Stimulated activated CD4-positive, alpha-beta T cell treated with anti-CD3 and anti-CD28 coated beads, Interleukin-4, amount 100 ng/mL, for 4 hours (primary cell): ENCODE measurements at places on chromosomes 11 and 22.

GRCh38 chr11:6067502-6067901, 36.9 kb upstream of the OR56A1 start:
- DNase-seq: no peak

- no peak for DNase-seq
Observed at GRCh38 chr11:45809456-45810395, 4.8 kb downstream of the SLC35C1 start.

GRCh38 chr11:2976294-2977063, 15.7 kb downstream of the NAP1L4 start:
- no peak for DNase-seq

DNA sequence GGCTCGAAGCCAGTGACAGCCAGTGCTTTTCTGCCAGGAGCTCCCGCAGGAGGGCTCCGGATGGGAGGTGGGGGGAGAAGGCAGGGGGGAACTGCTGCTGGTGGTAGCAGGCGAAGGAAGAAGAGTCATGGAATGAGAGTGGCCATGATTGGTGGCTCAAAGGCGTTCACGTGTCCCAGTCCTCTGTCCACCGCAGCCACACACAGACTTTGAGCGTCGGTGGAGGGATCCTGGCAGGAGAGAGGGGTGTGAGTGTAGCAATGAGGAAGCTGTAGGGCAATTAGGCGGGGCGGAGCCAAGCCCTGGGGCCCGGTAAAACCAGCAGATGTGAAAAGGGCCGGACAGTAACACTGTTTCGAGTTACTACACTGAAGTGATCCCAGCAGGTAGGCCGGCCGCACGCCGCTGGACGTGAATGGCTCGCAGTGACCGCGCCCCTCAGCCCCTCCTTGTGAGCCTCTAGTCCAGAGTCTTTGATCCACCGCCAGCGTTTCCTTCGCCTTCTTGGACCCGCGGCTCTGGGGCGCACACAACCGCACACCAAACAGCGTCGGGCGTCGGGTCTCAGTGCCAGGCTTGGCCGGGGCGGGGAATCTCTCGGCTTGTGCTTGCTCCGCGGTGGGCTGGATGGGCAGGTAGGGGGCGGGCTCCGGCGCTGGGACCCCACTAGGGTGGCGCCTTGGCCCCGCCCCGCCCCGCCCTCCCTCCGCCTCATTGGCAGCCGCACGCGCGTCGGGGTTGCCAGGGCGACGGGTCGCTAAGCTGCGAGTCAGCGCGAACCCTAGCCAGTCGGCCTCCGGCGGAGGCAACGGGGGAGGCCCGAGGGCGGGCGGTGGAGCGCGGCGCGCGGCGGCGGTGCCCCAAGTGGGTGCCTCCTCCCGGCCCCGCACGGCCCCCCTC, at the start of gene LRRC10B:
Gene LRRC10B (plus strand): TSS at position 788 of the 900 bp plus-strand sequence. CDS start 250 bp downstream, outside the sequence.
- DNase-seq: peak; percentile 32

- DNase-seq: no peak
Observed at GRCh38 chr22:38313384-38313955, 3.8 kb downstream of the CSNK1E start.

DNA sequence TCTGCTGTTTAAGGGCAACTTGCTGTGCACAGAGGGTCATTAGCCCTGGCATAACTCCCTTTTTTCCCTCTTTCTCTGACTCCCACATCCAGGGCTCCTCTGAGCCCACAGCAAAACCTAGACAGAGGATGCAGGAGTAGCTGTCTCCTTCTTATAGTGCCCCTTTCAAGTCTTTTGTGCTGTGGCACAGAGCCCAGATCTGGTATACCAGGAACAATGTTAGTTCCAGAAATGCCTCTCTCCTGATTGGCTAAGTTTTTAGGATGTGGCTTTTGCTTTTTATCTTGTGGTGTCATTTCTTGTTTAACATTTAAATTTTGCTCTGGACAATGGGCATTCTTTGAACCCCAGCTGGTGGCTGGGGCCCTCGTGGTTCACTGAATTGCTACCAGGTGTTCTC, 25.6 kb upstream of the RRM1 start:
- no peak for DNase-seq

GRCh38 chr11:72589802-72590761, 84.1 kb downstream of the PDE2A start:
- peak; percentile 55 for DNase-seq

DNA sequence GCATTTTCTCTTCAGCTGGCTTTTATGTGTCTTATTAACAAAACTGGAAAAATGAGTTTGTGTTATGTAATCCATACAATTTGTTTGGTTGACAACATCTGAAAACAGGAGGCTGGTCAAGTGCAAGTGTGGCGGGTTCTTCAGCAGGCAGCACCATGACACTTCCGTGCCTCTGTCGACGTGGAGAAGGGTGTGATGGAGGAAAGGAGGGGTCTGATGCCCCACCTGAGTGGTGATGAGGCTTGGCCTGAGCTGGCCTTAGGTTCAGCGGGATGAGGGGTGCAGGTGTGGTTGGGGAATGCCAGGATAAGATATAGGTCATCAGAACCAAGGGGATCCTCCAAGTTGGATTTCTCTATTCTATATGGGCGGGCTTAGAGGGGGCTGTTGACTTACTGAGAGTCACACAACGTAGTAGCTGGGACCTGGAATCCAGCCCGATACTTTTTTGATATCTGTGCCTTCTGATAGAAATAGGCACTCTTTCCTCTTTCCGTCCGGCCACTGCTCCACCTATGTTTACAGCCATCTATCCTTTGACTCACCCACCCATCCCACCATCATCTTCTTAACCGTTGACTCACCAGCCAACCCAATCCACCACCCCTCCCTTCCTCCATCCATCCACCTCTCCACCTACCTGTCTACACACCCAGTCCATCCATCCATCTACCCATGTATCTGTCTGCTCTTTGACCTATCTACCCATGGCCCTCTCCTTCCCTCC, 29.0 kb downstream of the SHANK3 start:
- DNase-seq: no peak

DNA sequence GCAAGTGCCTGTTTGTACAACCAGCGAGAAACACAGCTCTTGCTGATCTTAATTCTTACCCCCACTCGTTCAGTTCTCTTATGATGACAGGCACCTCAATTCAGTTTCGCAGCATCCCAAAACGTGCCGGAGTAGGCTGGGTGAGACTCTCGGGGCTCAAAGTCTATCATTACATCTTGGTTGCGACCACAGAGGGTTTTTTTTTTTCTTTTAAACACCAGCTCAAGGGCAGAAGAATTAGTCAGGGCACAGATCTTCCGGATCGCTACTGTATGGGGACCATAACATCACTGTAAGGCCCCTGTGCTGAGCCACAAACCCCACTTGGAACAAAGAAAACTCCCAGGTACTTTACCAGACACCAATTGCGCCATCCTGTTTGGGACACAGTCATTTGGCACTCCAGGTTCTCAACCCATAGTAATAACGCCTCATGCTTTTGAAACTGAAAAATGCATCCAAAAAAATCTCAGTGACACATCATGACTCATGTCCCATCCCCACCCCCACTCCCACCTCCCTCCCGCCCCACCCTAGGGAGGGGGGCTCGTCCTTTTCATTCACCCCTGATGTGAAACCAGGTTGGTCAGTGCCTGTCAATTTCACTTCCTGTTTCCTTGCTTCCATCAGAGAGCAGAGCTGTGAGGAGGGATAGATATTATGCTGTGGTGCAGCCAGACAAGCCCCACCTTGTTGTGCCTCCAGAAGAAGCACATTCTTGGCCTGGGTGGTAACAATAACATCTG, 41.0 kb upstream of the CD5 start:
- DNase-seq: peak; percentile 71

DNA sequence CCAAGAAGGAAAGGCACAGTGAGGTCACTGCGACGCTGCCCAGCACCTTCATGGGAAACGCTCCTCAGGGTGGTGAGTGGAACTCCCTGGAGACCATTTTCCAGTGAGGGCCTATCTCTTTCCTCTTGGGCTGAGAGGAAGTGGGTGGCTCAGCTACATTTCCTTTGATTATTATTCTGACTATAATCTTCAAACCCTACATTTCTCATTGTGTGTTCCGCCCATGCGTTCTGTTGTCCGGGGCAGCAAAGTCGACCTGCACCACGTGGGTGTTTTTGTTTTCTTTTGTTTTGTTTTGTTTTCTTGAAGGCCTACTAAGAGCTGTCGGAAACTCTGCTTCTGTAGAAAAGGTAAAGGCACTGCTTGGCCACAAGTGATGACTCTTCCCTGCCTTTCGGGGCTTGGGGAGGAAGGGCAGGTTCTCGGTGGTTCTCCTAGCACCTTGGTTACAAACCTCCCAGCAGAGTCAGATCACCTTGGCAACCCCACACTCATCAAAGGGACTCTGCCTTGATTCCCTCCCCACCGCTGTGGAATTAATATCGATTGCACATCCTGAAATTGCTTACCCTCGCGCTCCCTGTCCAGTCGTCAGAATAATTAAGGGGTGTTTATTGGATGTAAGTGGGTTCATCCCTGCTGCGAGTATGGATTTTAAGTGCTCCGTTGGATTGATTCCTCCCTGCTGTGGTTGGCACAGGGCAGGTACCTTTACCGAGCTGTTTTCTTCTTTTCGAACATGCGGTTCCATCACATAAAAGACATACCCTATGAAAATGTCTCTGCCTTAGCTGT, 7.3 kb downstream of the PARVB start:
- DNase-seq: no peak

DNA sequence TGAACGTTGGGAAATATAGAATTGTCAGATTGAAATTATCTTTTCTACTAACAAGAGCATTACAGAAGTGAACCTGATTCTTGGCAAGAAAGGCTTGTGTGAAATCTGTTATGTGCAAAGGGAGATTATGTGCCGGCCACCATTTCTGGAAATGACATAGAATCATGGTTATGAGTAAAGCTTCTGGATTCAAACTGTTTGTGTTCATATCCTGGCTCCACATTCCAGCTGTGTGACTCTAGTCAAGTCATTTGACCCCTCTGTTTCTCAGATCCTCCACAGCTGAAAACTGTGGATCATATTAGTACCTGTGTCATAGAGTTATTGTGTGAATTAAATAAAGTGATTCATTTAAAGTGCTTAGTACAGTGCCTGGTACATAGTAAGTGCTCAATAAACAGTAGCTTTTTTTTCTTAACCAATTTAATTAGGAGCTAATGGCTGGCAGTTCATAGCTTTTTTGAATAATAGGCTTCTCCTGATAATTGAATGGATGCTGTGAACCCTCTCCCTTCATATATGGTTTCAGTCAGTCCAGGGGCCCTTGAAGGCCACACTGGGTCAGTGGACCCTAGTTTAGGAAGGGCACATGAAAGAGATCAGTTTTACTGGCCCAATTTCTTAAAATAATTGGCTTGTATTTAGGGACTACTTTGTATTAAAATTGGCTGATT, 34.6 kb downstream of the EHF start:
- DNase-seq: no peak

DNA sequence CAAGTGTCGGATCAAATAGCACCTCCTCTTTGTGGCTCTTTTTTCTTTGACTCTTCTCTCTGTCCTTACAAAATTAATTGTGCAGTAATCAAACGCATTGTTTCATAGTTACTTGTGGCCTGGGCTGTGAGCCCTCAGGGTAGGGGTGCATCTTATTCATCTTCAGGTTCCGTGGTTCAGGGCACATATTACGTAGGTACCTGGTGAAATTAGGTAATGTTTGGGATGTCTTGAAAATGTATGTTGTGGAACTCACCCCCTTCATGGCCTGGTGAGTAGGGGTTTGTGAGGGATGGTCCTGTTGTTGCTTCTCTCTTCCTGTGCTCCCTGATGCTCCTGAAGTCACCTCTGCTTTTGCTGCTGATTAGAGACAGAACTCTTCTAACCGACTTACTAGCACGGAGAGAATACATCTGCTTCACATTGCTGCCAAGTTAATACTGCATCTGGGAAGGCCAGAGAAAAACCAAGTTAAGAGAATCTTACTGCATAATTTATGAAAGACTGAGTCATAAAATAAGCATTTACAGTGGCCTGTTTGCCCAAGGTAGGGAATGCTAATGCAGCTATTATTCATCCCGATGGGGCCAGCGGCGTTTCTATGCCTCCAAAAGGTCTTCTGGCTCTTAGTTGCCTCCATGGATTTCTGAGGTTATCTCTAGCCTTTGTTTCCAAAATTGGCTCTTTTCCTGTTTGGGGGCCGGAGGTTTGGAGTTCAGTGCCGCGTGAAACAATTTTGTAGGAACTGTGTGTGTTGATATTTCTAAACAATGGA, 66.9 kb downstream of the TBC1D22A start:
- DNase-seq: no peak

GRCh38 chr11:60513496-60514460, 1.4 kb upstream of the MS4A13 start:
- no peak for DNase-seq

- DNase-seq: no peak
Observed at GRCh38 chr22:26404851-26405421, 24.1 kb upstream of the ASPHD2 start.

- no peak for DNase-seq
Observed at GRCh38 chr11:62853279-62853965, 14.0 kb upstream of the WDR74 start.

- DNase-seq: no peak
Observed at GRCh38 chr11:67030976-67031375, 8.0 kb downstream of the SYT12 start.

- no peak for DNase-seq
Observed at GRCh38 chr22:39528080-39528661, 4.4 kb downstream of the RPS19BP1 start.

DNA sequence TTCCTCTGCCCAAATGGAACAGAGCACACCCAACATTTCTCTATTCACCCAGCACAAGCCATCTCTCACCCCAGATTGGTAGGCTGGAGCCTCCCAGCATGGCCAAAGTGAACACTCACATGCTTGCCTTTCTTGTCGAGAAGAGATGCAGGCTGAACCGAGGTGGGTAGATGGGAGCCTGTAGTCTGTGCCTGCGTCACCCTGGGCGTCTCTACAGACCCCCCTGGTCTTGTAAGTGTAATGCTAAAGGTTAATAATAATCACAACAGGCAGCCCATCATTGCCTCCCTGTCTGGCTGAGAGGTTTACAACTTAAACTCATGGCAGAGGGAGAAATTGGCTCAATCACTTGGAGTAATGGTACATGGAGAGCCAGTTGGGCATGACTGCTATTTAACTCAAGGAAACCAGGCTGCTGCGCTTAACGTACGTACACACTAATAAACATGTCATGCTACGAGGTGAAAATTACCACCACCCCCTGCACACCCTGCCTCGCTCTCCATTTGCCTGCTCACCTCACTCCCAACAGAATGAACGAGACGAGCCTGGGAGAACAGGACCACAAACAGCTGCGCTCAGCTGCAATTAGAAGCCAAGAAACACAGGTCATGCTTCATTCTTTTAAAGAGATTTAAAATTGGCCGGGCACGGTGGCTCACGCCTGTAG, 9.1 kb upstream of the ZBTB16 start:
- DNase-seq: no peak

GRCh38 chr11:71429701-71430100, 18.5 kb downstream of the DHCR7 start:
- DNase-seq: no peak

- DNase-seq: peak; percentile 72
Observed at GRCh38 chr22:20429254-20430100, 8.1 kb downstream of the SCARF2 start.

- DNase-seq: no peak
Observed at GRCh38 chr11:19311308-19312030, 70.7 kb upstream of the E2F8 start.

DNA sequence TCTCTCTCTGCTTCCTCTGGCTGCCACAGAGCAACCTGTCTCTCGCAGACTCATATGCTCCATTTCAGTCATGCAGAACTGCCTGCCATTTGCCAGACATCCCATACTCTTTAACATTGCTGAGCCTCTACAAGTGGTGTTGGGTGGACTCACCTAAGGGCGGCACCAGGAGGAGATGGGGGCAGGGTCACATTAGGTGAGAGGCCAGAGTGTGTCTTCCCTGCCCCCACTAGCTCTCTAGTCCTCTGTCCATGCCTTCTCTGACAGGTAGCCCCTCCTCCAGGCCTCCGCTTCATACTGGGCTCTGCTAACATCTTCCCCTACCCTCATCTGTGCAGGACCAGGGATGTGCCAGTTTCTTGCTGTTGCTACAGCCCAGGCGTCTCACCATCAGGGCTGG, 366.3 kb downstream of the TENM4 start:
- no peak for DNase-seq
